ENCODE measurements at places on chromosomes 4 and X.
A peak's percentile ranks its signal among the peaks of the same experiment; 100 is the strongest.

GRCh38 chrX:155592981-155593380 is 19.8 kb downstream of the TMLHE start:
- no peak for DNase-seq

- DNase-seq = peak; percentile 80
Observed at GRCh38 chrX:107118322-107119147, at the start of gene RBM41. Gene RBM41, minus strand, starts transcription at chrX:107118822. Its CDS starts 49 bp downstream, at chrX:107118773.

DNA sequence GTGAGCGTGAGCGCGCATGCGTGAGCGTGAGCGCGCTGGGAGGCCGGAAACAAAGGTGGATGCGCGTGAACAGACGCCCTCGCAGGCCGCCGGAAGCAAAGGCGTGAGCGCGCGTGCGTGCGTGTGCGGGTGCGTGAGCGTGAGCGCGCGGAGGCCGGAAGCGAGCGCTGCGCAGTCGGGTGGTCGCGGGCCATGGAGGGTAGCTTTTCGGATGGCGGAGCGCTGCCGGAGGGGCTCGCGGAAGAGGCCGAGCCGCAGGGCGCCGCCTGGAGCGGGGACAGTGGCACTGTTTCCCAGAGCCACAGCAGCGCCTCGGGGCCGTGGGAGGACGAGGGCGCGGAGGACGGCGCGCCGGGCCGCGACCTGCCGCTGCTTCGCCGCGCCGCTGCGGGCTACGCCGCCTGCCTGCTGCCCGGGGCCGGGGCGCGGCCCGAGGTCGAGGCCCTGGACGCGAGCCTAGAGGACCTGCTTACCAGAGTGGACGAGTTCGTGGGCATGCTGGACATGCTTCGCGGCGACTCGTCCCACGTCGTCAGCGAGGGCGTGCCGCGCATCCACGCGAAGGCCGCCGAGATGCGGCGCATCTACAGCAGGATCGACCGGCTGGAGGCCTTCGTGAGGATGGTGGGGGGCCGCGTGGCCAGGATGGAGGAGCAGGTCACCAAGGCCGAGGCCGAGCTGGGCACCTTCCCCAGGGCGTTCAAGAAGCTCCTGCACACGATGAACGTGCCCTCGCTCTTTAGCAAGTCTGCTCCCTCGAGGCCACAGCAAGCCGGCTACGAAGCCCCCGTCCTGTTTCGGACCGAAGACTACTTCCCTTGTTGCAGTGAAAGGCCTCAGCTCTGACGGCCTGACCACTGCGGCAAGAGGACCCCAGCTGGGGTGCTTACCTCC is at the start of gene BLOC1S4:
TSS of gene BLOC1S4 (plus strand) at position 157 of the 894 bp plus-strand sequence. CDS start at position 193, 36 bp downstream.
- peak; percentile 95 for DNase-seq

- no peak for DNase-seq
Observed at GRCh38 chr4:16579866-16580265, 318.6 kb downstream of the LDB2 start.

DNA sequence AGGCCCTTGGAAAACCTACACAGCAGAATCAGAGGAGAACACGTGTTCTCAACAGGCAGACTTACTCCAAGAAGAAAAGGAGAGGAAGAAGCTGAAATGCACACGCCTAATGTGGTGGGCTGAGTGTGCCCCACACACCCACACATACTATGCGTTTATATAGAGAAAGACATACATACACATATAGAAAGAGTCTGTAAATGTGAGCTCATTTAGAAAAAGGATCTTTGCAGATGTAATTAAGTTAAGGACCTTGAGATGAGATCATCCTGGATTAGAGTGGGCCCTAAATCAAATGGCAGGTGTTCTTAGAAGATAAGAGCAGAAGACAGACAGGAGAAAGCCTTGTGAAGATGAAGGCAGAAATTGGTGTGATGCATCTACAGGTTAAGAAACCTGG is 87.2 kb upstream of the KLF3 start:
- no peak for DNase-seq

DNA sequence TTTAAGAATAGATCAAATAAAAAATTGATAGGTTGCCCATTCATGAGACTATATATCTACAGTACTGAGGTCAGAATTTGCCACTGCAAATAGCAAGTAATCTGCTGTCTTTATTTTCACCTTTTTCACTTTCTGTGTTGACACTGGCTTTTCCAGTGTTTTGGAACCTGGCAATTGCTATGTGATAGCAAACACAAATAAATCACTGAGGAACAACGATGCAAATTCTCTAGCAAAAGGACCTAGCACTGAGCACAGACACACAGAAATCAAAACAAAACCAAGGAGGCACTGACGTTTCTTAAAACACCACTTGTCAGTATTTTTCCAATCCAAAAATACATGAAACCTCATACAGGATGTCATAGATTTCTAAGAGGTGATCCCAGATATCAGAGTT is 210.7 kb downstream of the DHX15 start:
- no peak for DNase-seq

- DNase-seq = peak; percentile 3
Observed at GRCh38 chrX:153767674-153768055, 3.6 kb downstream of the PLXNB3 start.

DNA sequence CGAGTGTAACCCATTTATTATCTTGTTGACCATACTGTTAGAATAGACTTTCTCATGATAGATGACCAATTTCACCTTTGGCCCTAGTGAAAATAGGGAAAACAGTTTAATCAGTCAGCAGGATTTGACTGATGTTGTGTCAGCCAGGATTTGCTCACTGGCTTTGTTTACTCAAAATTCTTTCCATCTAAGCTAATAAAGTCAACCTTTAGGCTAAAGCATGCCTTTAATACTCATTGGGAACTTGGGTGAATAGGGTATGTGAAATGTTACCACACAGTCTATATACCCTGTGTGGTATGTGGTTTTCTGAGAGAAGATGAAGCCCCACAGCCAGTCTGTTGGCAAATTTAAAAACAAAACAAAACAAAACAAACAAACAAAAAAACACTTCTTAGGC is 18.7 kb upstream of the SPANXB1 start:
- no peak for DNase-seq

- DNase-seq = no peak
Observed at GRCh38 chr4:3210467-3210866, 38.5 kb upstream of the MSANTD1 start.

DNA sequence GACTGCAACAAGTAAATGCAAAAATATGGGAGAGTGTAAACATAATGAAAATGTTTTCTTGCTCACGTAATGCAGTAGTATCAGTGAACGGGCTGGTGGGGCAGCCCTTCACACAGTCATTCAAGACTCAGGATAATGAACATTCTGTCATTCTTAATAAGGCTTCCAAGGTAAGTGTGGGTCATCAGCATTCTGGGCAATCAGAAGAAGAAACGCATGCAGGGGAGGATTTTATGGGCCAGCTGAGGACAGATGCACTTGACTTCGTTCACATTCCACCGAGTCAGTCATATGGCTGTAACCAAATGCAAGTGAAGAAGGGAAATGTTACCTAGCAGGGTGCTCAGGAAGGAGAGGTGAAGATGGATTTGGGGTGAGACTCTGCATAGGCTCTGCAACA is 68.0 kb upstream of the MAP9 start:
- DNase-seq = no peak

DNA sequence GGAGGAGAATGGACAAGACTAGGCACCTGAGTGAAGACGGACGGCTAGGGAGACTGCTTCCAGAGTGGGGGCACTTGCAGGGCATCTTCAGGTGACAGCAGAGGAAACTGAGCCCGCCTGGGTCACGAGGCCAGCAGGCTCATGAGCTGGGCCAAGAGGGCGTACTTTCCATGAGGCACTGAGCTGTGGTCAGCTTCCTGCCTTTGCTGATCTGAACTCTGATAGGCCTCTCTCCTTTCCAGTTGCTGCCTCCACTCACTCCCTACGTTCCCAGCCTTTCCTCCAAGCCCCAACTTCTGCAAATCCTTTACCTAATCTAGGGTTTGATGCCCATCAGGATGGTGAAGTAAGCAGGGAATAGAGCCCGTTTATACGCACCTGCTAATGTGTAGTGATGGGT is 1.4 kb upstream of the L1CAM start:
- DNase-seq = no peak

DNA sequence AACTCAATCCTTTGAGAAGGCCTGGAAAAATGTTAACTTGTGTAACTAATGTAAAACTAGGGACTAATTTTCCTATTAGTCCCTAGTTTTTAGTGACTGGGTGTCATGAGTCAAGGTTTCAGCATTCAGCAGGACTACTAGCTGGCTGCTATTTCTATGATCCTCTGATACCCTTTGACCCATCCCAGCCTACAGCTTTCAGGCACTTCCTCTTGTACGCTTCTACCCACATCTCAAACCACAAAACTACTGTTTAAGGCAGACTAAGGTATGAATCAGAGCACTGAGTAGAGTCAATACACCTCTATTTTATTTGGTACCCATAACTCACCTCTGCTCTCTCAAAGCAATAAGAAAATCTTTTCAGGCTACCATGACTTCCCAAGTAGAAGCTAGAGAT is 809.6 kb downstream of the PDHA2 start:
- no peak for DNase-seq

- no peak for DNase-seq
Observed at GRCh38 chr4:124278477-124278876, 434.1 kb downstream of the ANKRD50 start.

GRCh38 chr4:48490012-48490679 is at the start of gene ZAR1:
Gene ZAR1, plus strand, starts transcription at chr4:48490252. Its CDS starts 40 bp downstream, at chr4:48490292.
- no peak for DNase-seq

DNA sequence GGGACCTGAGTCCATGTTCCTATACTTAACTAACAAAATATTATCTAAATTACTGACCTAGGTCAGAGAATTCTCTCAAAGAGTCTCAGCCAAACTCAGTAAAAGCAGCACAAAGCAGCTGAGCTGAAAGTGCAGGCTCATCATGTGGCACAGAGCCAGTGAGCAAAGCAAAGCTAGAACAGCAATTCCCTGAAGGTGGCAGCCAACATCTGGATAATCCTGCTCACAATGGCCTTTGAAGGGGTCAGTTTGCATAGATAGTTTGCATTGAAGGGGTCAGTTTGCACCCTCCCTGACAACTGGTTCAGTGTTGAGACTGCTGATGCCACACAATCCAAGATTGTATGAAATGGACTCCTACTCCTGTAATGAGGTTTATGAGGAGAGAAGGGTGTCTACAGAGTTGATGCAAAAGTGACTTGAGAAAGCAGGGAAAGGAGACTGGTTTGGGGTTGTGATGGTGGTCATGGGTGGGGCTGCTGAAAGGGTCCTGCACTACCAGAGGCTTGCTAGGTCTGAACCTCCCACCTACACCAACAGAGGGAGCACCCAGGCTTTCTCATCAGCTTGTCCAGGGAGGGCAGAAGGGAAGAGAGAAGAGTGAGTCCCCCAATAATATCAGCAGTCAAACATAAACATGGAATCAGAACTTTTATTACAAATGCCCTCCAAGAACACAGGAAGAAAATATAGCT is 39.7 kb downstream of the TRIM61 start:
- DNase-seq = no peak

GRCh38 chr4:10305816-10306215 is 151.4 kb downstream of the ZNF518B start:
- DNase-seq = no peak

DNA sequence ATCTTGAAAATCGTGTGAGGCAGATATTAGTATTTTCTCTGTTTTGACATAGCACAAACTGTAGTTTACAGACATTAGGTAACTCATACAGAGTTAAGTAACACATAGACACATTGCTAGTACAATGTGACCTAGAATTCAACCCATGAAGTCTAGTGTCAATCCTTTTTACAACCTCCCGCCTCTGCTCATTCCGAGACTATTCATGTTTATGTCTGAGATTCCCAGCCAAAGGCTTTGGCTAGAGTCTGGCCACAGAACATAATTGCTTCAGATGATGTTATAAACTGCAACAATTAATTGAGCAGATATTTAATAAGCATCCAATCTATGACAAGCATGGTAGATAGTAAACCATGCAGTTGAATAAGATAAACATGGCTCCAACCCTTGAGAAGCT is 841.0 kb downstream of the STIM2 start:
- DNase-seq = no peak

- peak; percentile 17 for DNase-seq
Observed at GRCh38 chr4:153759407-153760316, at the start of gene RNF175. Gene RNF175, minus strand, starts transcription at chr4:153760024. Its CDS starts 162 bp downstream, at chr4:153759862.

GRCh38 chr4:104559502-104559901 is 64.8 kb upstream of the CXXC4 start:
- DNase-seq = no peak

GRCh38 chrX:3962511-3963311 is 249.3 kb upstream of the PRKX start:
- no peak for DNase-seq

GRCh38 chr4:61580721-61581377 is 380.7 kb downstream of the ADGRL3 start:
- no peak for DNase-seq

DNA sequence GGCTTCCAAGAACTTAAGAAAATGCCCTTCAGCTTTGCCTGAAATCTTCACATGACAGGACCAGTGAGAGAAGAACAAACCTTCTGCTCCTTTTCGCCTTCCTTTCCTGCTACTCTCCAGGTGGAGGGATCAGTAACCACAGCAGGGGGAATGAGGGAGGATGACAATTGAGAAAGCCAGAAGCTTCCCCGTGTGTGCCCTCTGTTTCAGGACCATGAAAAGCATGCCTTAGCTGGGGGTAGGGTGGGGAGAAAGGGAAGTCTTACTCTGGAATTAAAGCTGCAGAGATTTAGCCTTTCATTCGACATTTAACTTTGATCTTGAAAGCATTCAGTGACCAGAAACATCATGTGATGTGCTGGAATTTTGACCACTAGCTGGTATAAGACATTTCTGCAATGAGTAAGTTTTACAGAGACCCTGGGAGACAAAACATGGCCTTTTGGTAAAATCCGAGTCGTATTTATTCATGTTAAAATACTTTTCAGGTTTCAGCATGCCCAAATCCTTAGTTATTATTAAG is 10.6 kb upstream of the PUDP start:
- DNase-seq = no peak

- no peak for DNase-seq
Observed at GRCh38 chr4:85968945-85969819, 390.7 kb downstream of the MAPK10 start.

DNA sequence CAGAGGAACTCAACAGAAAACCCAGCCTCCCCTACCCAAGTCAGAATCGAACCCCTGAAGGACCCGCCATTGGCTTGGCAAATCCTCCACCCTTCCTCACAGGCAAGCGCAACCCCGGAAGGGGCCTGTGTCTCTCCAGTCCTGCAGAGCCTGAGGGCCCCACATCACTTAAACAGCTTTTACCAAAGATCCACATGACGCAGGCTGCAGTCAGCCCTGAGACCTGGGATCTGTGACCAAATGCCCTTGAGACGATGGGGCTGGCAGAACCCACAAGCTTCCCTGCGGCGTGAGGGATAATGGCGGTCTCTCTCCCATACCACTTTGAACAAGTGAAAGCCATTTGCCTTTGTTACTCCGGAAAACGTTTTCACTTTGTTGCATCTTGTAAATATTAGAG is 54.9 kb downstream of the ACOX3 start:
- DNase-seq = no peak

DNA sequence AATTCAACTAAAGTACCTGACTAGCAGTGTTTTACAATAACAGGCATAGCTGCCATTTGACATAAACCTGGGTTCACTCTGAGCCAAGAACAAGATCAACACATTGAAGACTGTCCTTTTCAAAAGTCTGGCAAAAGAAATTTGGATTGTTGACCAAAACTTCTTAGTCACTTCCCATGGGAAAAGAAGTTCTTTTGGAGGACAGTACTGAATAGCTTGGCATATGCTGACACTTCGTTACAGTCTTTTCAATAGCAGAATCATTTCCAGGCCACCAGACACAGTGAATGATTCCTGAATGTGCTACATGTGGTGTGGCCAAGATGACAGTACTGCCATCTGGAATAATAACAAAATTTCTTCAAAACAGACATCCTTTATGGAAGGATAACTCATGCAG is 560.3 kb downstream of the GRID2 start:
- no peak for DNase-seq
